ENCODE measurements at places on chromosomes 1 and 21.

- DNase-seq, result no peak
Measured at GRCh38 chr1:235002706-235003300, 125.8 kb downstream of the TOMM20 start.

- DNase-seq, result no peak
Measured at GRCh38 chr1:87723193-87723592, 394.5 kb downstream of the LMO4 start.

- DNase-seq, result no peak
Measured at GRCh38 chr1:193367863-193368262, 181.4 kb upstream of the B3GALT2 start.

DNA sequence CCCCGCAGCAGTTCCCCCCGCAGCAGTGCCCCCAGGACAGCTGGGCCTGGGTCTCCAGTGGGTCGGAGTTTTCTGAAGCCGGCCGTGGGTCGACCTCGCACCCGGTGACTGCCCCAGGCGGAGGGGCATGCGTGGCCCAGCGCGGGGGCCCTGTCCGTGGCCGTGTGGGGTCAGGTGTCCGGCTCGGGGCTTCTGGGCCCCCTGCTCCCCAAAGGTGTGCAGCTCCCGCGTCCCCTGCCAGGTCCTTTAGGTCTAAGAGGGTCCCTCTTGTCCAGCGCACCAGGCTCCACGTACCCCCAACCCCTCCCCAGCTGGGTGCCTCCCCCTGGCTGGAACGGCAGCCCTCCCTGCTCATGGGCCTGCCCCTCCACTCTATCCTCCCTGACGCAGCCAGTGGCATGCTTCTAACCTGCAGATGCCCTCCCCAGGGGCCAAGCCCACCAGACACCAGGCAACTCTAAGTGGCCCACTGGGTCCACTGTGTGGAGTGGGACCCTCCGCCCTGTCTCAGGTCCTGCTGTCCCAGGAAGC is 5.9 kb upstream of the HES4 start:
- DNase-seq, result no peak

- DNase-seq, result no peak
Measured at GRCh38 chr1:143748906-143749305, 222.9 kb downstream of the FAM72C start.

All from neuronal stem cell (in vitro differentiated cells).